ENCODE measurements at places on chromosomes 2 and 18. TPM values are rescaled to one million over a fixed set of nuclear protein-coding genes. Genes with fewer than 3 reads are reported as not detected.

DNA sequence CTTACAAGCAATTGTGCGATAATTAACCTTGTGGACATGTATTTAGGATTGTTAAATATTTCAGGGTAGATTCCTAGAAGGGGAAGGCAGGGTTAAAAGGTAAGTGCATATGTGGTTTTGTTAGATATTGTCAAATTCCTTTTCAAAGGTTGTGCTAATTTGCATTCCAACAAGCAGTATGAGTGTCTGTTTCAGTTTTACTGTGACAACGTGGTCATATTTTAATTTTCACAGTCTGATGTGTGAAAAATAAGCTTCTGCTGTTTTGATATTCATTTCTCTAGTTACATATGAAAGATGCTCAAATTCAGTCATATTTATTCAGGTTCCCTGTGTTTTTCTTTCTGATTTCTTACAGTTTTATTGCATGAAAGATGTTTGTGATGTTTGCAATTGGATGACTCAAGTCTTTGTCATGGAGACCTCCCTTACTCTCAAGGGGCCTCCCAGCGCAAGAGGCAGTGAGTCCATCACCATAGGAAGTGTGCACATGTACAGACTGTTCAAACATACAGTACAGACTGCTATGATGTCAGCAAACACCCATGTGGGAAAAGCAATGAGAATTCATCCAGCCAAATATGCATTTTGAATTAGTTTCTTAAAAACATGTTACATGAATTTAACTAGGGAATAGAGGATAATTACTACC is 310.8 kb downstream of the GALR1 start:
- DNase-seq, result no peak

DNA sequence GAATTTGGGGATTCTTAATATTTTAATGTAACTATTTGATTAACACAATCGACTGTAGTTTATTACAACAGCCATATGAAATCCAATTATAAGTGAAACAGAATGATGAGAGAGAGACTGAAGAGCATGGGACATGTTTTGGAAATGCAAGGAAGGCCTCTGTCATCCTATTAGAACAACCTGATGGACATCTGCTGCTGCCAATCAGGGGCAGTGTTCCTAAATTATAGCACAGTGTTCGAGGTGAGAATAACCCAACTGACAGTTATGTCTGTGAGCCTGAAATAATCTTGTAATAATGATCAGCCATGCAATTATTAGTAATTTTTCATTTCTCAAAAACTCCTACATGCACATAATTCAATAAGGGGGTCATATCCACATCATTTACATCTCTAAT is 73.6 kb downstream of the CCDC141 start:
- DNase-seq, result no peak

The COLEC12 gene
- 5.1 TPM for total RNA-seq

- no peak for DNase-seq
Observed at GRCh38 chr2:233745073-233745755, 14.9 kb upstream of the UGT1A1 start.

The KYNU gene
- total RNA-seq, result 1.9 TPM

The ASB18 gene
- not detected for total RNA-seq
